Stimulated activated CD4-positive, alpha-beta T cell treated with anti-CD3 and anti-CD28 coated beads, Interleukin-4, amount 100 ng/mL, for 24 hours (primary cell): ENCODE measurements at places on chromosomes 4 and X.

GRCh38 chr4:1409491-1410425 lies 3.5 kb upstream of the NKX1-1 start:
- DNase-seq: no peak

DNA sequence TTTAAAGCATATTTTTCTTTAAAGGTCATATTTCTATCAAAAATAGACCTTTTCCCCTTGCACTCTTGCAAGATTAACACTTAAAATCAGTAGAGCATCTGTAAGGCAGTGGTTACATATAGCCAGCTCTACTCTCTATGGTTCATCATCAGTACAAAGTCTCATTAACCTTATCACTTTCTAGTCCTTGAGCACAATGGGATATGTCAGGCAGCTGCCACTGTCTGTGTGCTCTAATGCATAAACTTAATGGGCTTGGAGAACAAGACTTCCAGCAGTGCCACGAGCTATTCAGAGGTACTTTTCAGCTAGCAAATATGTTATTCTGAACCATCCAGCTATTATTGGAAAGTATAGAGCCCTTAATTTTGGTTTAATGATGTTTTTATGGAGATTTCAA lies 393.7 kb downstream of the GASK1B start:
- DNase-seq: no peak

- no peak for DNase-seq
Observed at GRCh38 chrX:146241902-146242301, 424.3 kb downstream of the SLITRK2 start.

GRCh38 chr4:155106629-155107028 lies 101.8 kb upstream of the NPY2R start:
- DNase-seq: no peak

DNA sequence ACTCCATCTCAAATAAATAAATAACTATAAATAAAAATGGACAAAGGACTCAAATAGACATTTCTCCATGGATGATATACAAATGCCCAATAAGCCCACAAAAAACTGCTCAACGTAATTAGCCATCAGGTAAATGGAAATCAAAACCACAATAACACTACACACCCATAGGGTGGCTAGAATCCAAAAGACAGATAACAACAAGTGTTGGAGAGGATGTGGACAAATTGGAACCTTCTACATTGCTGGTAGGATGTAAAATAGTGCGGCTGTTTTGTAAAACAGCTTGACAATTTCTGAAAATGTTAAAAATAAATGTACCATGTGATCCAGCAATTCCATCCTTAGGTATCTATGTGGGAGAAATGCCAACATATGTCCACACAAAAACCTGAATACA lies 52.1 kb downstream of the ZNF157 start:
- no peak for DNase-seq

DNA sequence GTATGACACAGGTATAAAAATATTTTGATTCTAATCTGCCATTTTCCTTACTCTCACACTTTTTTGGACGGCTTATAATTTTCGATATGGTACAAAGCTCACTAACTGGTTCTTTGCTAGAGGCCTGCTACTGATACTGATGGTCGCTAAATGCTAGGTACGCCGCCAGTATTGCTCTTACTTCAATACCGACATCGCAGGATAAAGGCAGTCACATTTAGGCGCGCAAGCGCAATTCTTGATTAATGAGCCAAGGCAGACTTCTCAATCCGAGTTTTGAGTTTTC lies 557 bp upstream of the USP38 start:
- no peak for DNase-seq
